ENCODE measurements at places on chromosomes 12 and 14.
A peak's percentile ranks its signal among the peaks of the same experiment; 100 is the strongest.

DNA sequence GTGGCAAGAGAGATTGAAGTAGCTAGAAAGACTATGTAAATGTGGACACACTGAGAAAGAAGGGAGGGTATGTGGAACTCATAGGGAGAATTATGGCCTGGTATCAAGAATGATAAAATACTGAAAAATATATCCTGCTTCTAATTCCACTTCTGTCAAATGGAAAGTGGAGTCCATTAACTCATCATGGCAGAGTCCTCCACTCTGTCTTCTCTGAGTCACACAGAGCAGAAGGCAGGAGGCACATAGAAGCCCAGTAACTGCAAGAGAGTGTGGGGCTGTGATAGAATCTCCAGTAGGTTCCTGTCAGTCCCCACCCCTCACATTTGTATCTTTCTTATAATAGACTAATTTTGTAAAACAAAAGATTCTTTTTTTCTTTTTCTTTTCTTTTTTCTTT, 223.7 kb downstream of the AKAP6 start:
- DNase-seq, result no peak

DNA sequence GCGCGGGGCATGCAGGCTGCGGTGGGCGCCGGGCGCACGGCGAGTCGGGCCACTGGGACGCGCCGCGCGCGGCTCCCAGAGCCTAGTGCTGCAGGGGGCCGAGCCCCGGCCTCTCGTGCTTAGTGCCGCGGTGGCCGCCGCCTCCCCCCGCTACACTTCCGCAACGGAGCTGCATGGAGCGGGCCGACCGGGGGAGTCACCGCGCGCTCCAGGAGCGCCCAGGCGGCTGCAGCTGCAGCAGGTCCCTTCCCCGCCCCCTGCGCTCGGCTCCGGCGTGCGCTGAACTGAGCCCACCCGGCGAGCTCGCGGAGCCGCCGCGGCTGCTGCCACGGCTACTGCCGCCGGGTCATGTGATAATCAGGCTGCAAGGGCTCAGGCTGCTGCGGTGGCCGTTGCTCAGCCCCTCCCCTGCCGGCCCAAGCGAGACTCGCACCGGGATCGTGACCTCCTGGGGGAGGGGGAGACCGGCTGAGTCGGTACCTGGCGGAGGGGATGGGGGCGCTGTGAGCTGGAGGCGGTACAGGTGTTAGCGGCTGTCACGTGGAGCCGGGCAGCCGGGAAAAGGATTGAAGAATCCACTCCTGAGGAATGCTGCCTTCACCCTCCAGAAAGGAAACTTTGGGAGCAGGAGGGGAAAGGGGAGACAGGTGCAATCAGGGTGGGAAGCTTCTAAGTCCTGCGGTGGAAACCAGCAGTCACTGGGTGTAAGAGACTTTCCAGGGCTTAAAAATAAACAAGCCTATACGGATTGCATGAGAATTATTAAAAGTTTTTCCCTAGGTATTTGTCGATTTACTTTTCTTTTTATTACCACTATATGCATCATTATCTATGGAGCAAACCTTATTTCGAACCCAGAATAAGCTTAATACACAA, at the start of gene PPM1H:
Gene PPM1H (minus strand): TSS at position 352 of the 876 bp plus-strand sequence. CDS start 414 bp downstream, outside the sequence.
- peak; percentile 73 for DNase-seq

- no peak for DNase-seq
These were observed 57.3 kb downstream of the FNTB start for GRCh38 chr14:65043893-65044595.

DNA sequence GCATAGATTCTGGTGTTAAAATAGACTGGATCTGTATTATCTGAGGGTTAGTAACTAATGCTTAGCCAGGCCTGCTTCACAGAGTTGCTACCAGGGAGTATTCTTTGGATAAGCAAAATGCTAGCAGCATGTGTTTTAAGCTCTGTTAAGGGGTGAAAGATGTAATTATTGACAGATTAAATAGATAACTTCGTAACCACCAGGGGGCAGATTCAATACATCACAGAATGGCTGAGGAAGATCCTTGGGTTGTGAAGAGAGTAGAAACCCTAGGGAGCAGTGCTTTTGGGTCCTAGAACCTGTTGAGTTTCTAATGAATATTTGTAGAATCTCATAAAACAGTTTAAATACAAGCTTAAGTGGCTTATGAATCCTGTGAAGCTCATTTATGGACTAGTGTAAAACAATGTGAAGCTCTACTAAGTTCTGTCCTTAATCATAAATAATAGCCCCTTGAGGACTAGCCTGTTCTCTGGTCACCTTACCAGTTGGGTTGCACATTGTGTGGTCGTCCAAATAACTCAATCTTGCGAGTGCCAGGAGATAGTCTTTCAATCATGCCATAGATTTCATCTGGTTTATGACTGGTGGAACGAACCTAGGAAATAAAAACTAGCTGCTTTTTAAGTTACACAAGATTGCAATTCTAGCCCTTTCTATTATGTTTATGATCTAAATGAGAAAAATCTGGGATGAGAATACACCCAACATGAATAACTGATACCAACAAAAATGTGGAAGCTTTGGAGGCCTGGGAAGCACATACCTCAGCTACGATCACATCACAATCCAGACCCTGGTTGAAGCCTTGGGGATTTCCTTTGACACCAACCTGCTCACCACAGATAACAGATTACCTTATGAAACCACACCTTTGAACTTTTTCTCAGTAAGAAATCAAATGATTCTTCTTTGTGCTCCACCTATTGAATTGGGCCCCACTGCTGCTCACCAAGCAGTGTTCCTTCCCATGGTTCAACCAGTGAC, 12.3 kb downstream of the METTL3 start:
- DNase-seq, result peak; percentile 56

DNA sequence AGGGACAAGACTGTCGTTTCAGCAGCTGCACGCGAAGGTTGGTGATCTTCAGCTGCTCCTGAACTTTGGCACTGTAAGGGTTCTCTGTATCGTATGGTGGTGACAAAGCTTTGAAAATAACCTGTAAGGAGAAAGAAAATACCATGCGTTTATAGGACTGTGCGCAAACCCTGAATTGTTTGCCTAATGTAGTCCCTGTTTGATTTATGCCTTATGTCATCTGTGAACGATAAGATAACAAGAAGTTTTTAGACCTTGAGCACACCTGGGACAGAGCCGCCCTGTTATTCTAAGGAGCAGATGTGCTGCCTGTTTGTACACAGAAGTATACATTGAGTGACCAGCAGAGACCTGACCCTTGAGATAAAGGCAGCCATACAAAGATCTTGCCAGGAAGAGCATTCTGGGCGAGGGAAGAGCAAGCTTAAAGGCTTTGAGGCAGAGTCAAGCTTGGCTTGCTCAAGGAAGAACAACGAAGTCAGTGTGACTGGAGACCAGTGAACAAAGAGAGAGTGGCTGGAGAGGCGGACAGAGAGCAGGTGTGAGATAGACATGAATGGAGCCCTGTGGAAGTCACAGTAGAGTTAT, 52.4 kb downstream of the NTN4 start:
- no peak for DNase-seq

GRCh38 chr12:127745469-127746212, 521.3 kb upstream of the TMEM132C start:
- no peak for DNase-seq

- DNase-seq, result no peak
These were observed 57.9 kb downstream of the PHETA1 start for GRCh38 chr12:111311011-111311410.

DNA sequence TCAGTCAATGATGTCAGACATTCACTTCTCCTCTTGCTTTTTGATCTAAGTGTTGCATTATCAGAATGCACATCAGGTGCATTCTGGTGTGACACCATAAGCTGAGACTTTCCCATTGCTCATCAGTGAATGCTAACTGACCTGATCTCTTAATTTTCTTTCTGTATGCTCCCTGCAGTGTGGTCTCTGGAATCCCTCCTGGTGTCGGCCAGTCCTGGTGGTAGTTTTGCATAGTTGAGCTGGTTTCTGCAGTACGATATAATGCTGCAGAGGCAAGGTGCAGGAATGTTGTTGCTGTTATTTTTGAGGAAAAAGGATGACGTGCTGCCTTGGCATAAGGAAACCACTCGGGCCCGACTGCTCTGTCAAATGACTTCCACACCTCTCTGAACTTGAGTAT, 11.0 kb upstream of the SRP54 start:
- no peak for DNase-seq

DNA sequence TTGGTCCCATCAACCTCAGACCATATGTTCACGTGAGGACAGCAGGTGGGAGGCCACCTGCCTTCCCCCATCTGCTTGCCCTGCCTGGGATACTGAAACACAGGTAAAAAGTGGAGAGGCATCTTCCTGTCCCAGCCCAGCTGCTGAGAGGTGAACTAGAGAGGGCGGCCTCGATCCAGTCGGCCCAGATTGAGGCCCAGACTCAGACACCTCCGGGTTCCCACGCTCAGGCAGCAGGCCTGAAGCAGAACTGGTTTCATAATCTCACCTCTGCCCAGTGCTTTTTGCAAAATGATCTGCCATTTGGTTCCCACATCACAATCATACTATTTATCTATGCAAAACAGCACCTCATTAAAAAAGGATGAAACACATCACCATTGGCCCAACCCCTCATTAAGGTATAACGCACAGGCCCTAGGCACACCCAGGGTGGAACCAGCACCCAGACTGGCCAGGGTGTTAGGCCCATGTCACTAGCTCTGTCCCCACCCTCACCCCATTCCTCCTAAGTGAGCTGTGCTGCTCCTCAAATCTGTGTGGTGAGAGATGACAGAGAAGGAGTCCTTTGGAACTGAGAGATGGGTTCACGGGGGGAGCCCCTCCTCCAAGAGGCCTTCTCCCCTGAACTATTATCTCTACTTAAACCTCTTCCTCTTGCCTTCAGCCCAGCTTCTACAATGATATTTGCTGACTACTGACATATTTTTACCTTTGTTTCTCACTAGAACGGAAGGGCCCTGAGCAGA, 81.1 kb downstream of the ZFP36L1 start:
- DNase-seq, result no peak

DNA sequence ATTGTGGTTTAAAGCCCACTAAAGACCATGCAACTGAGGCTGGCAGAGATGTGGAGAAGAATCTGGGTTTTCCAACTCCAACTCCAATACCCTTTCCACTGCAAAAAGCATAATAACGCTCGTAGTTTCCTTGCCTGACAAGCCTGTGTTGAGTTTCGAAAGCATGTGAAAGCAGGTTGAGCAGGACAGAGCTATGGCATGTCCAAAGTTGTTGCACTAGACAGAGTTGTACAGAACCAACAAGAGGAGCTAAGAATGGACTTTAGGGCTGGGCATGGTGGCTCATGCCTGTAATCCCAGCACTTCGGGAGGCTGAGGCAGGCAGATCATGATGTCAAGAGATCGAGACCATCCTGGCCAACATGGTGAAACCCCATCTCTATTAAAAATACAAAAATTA, 572.0 kb upstream of the TBX3 start:
- no peak for DNase-seq

DNA sequence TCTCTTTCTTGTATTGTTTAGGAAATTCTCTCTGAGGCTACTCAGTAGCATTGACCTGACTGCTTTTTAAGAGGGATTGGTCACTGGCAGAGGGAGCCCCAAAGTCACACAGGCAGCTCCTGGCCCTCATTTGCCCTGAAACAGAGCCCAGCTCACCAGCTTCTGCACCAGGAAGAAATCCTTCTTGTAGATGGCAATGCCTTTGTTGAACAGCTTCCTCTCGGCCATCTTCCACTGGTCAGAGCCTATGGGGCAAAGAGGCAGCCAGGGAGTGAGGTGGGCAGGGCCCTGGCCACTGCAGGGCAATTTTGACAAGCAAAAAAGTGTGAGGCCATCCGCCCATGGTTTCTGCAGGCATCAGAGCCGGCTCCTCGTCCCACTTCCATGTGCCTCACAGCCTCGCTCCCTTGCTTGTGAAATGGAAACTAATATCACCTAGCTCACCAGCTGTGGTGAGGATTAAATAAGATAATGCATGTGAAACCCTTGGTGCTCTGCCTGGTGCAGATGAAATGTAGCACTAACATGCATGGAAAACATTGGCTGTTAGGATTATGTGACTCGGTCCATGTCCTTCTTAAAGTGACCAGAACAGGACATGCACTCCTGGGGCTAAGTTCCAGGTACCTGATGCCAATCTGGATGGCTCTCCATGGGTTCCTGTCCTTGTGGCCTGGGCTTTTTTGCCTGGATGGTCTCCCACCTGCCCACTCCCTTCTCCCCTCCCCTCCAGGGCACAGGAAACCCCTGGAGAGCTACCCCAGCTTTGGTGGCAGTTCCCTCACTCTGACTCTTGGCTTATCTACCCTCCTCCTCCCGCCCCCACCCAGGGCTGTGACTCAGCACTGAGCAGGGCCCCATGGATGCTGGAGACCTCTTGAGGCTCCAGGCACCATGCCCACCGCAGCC, 11.2 kb upstream of the PNMA1 start:
- DNase-seq, result no peak

DNA sequence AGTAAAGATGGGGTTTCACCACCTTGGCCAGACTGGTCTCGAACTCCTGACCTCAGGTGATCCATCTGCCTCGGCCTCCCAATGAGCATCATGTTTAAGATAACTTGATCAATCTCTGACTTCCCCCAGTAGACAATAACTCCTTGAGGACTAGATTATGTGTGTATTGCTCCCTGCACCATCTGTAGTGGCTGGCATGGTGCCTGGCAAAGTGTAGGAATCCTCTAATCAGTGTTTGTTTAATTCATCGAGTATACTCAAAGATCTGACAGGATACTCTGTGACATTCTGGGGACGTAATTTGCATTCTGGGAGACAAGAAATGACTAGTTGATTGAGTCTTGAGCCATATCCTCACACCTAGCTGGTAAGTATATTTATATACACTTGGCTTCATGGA, 873.5 kb upstream of the TMEM132C start:
- DNase-seq, result no peak

DNA sequence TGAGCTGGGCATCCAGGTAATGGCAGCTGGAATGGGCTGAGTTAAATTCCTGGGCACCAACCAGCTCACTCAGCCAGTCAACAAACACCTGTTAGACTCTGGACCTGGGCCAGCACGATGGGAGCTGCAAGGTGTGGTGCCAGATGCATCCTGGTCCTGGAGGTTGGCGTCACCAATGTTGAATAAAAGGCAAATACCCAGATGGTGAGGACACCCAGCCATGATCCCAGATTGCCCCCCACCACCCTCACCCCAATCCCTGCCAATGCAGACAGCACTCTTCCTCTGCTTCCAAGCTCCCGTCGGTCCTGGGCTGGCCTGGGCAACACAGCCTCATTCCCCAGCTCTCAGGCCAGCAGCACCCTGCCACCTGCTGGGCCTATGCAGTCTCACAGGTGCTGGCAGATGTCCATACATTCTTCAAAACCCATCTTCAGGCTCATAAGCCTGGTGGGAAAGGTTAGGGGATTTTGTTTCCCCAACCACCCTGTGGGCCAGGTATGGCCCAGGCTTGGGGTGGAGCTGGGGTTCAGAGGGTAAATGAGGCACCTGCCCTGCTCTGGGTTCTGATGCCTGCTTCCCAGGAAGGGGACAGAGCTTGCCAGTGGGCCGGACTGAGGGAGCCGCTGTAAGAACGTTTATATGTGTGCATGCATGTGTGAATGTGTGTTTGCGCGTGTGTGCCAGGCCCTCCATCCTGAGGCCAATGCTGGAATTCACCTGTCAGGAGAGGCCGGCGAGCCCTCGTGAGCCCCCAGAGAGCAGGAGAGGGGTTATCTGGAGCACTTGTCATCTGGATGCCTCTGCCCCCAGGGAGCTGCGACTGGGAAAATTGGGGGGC, 58.0 kb downstream of the LGMN start:
- no peak for DNase-seq

GRCh38 chr12:13104409-13104808, 942 bp upstream of the GSG1 start:
- DNase-seq, result peak; percentile 36

- DNase-seq, result peak; percentile 6
These were observed 796.4 kb downstream of the AACS start for GRCh38 chr12:125861299-125862281.
